Activated CD8-positive, alpha-beta memory T cell treated with anti-CD3 and anti-CD28 coated beads, Interleukin-2, amount 50 U/mL, for 48 hours (primary cell): ENCODE measurements at places on chromosomes 1 and 21.

DNA sequence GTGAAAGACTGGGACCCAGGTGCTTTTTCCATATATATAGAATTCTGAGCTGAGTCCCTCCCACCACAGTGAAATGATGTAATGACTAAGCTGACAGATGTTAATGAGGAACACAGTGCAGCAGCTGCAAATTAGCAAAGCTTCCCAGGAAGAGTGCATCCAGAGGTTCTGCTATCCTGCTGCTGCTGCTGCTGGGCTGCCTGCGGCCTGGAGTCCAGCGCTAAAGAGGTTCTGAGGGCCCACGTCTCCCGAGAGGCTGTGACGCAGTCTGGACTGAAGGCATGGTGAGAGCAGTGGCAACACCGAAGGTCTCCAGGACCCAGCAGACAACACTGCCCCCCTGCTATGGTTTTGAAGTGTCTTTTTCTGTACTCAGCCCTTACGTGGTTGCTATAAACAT, 63.9 kb downstream of the URB2 start:
- DNase-seq = no peak

GRCh38 chr1:86516335-86516734, 30.5 kb upstream of the CLCA4 start:
- DNase-seq = no peak

GRCh38 chr1:221816899-221817298, 75.0 kb upstream of the DUSP10 start:
- DNase-seq = no peak

- no peak for DNase-seq
These were observed 21.3 kb upstream of the KCNE2 start for GRCh38 chr21:34342476-34342875.

DNA sequence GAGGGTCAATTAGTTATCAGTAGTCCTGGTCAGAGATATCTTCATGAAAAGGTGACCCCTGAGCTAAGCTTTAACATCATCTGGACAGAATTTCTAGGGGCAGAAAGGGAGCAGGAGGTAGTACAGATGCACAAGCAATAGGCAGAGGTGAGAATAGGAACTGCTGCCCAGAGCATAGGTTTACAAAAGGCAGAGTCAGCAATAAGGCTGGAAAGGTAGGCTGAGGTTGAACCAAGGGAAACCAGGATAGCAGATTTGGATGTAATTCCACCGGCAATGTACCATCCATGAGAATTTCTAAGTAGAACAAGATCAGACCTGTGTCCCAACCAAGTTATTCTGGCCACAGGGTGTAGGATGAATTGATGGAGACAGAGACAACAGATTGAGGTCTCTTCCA, 6.2 kb upstream of the ILDR2 start:
- DNase-seq = no peak

DNA sequence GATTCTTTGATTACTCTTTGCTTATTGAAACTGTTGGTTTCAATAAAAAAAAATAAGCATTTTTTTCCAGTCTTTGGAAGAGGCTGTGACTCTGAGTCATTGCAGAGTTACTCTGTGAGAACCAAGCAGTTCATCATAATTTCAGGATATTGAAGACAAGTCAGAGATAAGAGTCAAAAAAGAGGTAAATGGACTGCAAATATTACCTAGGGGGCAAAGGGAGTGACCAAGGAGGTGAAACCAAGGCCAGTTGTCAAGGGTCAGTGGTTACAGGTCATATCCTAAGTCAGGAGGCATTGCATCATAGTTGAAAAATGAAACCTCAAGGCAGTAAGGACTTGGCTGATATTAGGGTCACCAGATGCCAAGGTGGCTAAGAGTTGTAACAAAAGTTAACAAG, 597.1 kb upstream of the USP24 start:
- DNase-seq = no peak

GRCh38 chr1:115275216-115275615, 62.8 kb downstream of the NGF start:
- DNase-seq = no peak

DNA sequence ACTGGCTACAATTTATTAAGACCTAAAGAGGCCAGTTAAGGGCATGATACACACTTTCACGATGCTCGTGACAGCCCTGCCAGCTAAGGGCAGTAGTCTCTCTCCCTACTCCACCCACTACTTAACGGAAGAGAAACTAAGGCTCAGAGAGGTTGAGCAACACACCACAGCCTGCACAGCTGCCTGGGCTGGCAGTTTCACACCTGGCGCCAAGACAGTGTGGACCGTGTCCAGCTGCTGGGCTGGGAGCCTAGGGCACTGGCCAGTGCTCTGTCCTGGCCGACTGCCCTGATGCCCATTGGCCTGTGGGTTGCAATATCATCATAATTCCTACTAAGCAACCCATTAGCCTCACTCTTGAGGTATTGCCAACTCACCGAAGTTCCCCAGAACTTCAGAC, 27.6 kb downstream of the TENT5C start:
- DNase-seq = peak; percentile 35

- DNase-seq = no peak
These were observed 78.3 kb upstream of the SLC2A1 start for GRCh38 chr1:43036932-43037331.

- DNase-seq = no peak
These were observed 374.6 kb upstream of the RUNX1 start for GRCh38 chr21:35423709-35424108.

DNA sequence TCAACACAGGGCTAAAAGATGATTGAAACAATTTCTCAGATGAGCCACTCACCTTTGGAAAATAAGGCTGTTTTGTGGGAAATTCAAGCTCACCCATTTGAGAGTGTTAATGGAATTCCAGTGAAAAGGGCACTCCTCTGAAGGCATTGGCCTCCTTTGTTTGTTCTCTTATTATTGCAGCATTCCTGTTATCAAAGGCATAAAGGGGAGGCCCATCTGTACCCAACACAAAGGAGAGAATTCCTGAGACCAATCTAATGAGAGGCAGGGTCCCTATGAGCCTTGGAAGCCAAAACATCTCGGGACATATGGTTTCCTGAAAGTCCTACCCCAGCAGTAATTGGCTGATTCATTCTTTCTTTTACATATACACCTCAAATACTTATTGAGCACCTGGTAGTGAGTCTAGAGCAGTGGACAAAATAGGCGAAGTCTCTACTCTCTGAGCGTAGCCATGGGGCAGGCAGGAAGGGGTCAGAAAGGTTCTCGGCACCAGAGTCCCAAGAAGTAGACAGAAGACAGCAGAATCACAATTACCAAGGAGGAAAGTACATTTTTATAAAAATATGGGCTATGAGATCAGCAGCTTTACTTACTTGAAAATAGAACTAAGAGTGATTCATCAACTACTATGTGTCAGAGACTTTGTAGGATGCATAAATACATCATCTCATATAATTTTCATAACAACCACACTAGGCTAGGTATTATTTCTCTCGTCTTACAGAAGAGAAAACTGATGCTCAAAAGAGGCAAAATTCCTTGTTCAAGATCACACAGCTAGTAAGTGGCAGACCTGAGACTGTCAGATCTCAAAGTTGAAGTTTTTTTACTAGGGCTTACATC, 218.7 kb downstream of the DAB1 start:
- DNase-seq = no peak

DNA sequence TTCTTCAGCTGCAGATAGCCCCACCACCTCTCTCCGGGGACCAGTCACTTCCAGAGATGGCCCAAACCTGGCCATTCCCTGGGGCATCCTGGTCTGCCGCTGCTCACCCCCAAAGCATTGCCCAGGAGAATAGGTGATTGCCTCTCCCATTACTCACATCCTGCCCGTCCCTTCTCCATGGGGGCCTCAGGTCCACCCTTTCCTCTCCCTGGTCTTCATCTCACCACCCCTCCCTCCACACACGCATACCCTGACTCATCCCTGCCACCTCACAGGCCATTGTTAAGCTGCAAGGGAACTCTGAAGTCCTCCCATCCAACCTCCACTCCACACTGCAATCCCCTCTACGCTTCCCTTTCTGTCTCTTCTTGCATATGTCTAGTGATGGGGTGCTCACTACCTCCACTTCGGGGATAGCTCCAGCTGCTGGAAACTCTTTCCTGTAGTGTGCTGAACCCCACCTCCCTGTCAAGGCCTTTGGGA, at the start of gene PLEKHG5:
TSS of gene PLEKHG5 (minus strand) at position 188 of the 483 bp plus-strand sequence. CDS start 14,096 bp downstream, outside the sequence.
- no peak for DNase-seq

DNA sequence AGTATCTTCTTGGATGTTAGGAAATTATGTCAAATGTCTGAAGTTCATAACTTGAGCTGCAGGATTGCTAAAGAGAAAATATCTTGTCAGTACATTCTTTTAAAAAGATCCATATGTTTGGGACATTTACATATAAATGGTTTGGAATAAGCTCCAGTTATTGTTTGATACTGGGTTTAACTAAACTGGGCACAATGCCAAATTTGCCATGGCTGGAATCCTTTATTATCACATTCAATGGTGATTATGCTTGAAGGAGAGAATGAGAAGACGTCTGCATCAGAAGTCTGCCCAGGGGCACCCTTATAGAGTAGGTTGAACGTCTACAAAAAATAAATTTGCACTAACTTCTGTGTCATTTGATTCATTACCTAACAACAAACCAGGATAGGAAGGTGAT, 652.5 kb downstream of the AMY1C start:
- DNase-seq = no peak
